ENCODE measurements at places on chromosomes 1 and 21. TPM values are rescaled to one million over a fixed set of nuclear protein-coding genes. Genes with fewer than 3 reads are reported as not detected.

RNPEP gene
- total RNA-seq: 46.3 TPM

ZBED6 gene
- total RNA-seq: 31.2 TPM

LCE3D gene
- total RNA-seq: not detected

KCNQ4 gene
- 11.5 TPM for total RNA-seq

SPTA1 gene
- not detected for total RNA-seq

SH3BGR gene
- total RNA-seq: 24.9 TPM

RYR2 gene
- 59.0 TPM for total RNA-seq

NKAIN1 gene
- not detected for total RNA-seq

GRCh38 chr1:35454616-35455015 lies 102.6 kb downstream of the KIAA0319L start:
- DNase-seq: no peak
- peaks cover 8% of the 10 kb centered on the region for H3K36me3 ChIP-seq
- H3K4me3 ChIP-seq: no peak overlapping the region
- H3K4me1 ChIP-seq: peaks cover 16% of the 10 kb centered on the region
- no peaks in the 10 kb centered on the region for H3K27me3 ChIP-seq
- no peak overlapping the region for H3K27ac ChIP-seq

GRCh38 chr1:186234976-186235686 lies 139.9 kb downstream of the TPR start:
- H3K27ac ChIP-seq: no peak overlapping the region
- no peak for DNase-seq
- no peaks in the 10 kb centered on the region for H3K36me3 ChIP-seq
- no peak overlapping the region for H3K4me3 ChIP-seq

DNA sequence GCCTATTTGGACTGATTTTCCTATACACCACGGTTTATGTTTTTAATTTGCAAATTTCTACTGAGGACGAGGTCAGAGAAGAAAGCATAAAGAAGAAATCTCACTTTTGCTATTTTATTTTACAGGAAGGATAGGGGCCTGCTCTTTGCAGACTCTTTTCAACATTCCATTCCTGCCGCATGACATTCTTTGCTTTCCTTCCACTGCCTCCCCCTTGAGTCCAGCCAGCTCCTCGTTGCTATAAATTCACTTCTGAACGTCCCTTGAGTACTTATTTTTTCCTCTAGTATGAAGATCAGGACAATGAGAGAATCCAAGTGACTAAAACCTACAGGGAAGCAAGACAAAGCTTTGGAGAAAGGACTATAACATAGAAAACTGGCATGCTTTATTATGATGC lies 53.4 kb upstream of the PTGFR start:
- no peaks in the 10 kb centered on the region for H3K27me3 ChIP-seq
- DNase-seq: no peak
- no peaks in the 10 kb centered on the region for H3K36me3 ChIP-seq

DNA sequence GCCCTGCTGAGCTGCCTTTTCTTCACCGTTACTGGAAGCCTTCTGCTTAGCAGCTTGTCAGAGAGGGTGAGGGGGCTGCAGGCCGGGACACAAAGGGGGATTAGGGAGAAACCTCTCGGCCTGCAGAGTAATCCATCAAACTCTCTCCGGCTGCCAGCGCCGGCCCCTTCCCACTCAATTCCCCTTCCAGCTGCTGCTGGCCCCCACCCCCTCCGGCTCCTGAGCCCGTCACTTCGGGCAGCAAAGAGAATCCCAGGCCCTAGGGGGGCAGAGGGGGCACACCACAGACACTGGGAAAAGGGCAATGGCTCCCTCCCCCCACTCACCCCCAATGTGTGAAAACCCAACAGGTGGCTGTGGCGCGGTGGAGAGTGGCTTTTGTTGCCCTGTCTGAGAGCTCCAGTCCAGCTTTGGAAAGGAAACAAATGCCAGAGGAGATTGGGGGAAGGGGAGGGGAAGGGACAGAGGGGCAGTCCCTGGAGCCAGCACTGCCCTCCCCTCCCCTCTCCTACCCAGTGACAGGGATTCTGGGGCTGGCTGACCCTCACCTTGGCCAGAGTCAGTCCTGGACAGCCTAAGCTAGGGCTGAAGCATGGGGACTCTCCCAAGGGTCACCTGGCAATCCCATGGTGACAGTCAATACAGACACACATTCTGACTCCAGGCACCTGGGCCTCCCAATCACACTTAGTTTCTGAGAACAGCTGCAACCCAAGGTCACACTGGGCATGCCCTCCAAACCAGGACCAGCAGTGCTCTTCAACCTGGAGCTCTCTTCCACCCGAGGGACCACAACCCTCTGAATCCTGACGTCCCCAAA lies 9.5 kb downstream of the SLC45A3 start:
- no peaks in the 10 kb centered on the region for H3K4me1 ChIP-seq
- no peaks in the 10 kb centered on the region for H3K27me3 ChIP-seq
- H3K36me3 ChIP-seq: no peaks in the 10 kb centered on the region
- no peak overlapping the region for H3K4me3 ChIP-seq
- H3K27ac ChIP-seq: no peak overlapping the region
- no peak for DNase-seq

DNA sequence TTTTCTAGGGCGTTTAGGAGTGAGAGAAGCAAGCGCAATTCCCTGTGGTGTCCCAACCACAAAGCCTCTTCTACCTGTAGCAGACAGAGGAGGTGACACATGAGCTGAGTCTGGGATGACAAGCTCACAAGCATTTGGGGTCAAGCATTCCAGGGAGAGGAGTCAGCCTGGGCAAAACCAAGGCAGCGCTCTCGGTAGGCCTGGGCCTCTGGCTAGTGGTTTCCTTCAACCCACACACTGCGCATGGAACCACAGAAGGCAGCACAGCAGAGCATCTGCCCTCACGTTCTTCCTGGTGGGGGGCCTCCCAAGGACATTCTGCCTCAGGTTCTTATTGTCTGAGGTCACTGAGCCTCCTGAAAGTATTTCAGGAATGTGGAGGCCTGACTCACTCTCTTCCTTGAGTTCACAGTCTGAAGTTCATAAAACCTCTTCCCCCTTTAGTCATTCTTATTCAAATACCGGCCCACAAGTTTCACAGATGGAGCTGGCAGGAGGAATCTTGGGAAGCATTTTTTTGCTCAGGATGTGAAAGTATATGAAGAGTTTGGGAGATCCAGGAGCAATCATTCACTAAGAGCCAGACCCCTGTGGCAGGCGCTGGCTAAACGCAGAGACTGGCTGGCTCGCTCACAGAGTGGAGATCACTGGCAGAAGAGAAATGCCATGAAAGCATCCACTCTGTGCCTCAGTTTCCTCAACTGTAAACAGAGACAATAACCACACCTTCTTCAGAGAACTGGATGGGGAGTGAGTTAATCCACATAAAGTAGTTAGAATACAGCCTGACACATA lies 26.8 kb downstream of the CCN1 start:
- no peak overlapping the region for H3K4me3 ChIP-seq
- no peak for DNase-seq
- no peak overlapping the region for H3K27ac ChIP-seq

DNA sequence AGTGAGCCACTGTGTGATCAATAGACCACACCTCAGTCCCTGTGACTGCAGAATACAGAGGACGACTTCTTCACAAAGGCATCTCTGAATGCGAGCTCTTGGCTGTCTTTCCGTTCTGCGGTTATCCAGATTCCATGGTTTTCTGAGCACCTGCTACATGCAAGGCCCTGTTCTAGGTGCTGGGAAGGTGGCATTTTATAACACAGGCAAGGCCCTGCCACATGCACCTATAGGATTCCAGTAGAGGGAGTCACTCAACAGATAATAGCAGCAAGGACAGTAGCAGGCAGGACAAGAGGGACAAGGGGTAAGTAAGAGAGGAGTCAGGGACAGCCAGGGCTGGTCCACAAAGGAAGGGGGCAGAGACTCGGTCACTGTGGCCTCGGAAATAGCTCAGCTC lies 9.0 kb downstream of the URB1 start:
- peak overlapping the region; percentile 96 for H3K27ac ChIP-seq
- no peak for DNase-seq
- H3K27me3 ChIP-seq: no peaks in the 10 kb centered on the region
- H3K36me3 ChIP-seq: peaks cover 21% of the 10 kb centered on the region
- peaks cover 77% of the 10 kb centered on the region for H3K4me1 ChIP-seq

DNA sequence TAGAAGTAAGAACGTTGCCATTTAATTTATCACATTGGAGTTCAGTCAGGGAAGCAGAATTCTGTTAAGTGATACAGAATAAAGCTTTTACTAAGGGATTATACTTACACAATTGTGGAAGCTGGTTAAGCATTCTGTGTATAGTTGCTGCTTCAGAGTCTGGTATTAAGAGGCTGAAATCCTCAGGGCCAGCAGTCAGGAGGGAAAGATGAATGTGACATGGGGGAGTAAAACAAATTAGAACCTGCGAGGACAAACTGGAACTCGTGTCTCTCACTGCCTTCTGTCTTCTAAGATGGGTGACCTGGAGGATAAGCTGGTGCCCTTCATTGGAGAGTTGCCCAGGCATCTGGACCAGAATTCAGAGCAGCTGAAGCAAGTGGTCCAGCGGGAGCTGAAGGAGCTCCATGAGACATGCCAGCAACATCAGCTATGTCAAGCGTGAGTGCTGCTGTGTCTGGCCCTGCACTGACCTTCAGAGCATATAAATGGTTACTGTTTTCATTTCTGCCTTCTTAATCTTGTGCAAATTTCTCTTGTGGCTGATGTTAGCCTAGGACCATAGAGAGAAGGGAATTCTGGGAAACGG lies 23.0 kb downstream of the MARK1 start:
- H3K27me3 ChIP-seq: no peaks in the 10 kb centered on the region
- H3K4me1 ChIP-seq: peaks cover 8% of the 10 kb centered on the region
- H3K36me3 ChIP-seq: no peaks in the 10 kb centered on the region
- no peak overlapping the region for H3K4me3 ChIP-seq

- H3K36me3 ChIP-seq: no peaks in the 10 kb centered on the region
- no peaks in the 10 kb centered on the region for H3K27me3 ChIP-seq
- no peaks in the 10 kb centered on the region for H3K4me1 ChIP-seq
- H3K4me3 ChIP-seq: no peak overlapping the region
- H3K27ac ChIP-seq: no peak overlapping the region
Observed at GRCh38 chr1:29668551-29669157, 432.3 kb downstream of the PTPRU start.

DNA sequence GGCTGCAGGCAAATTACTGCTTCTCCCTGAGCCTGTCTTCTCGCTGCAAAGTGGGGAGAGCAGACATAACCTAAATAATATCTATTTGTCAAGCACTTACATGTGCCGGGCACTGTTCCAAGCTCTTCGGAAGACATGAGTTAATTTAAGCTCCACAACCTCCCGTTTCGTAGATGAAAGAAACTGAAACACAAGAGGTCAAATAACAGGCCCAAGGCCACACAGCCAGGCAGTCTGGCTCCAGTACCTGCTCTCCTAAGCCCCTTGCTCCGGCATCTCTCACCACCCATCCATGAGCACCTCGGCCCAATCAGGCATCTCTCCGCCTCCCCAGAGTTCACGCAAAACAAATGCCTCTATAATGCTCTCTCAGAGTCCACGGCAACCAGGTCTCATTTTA lies 65.4 kb downstream of the TAS1R2 start:
- DNase-seq: no peak
- no peaks in the 10 kb centered on the region for H3K4me1 ChIP-seq
- no peaks in the 10 kb centered on the region for H3K36me3 ChIP-seq
- no peaks in the 10 kb centered on the region for H3K27me3 ChIP-seq
- no peak overlapping the region for H3K27ac ChIP-seq

GRCh38 chr1:23013657-23014056 lies 2.0 kb downstream of the TEX46 start:
- no peaks in the 10 kb centered on the region for H3K36me3 ChIP-seq
- H3K27ac ChIP-seq: no peak overlapping the region
- H3K4me1 ChIP-seq: no peaks in the 10 kb centered on the region
- H3K4me3 ChIP-seq: no peak overlapping the region

DNA sequence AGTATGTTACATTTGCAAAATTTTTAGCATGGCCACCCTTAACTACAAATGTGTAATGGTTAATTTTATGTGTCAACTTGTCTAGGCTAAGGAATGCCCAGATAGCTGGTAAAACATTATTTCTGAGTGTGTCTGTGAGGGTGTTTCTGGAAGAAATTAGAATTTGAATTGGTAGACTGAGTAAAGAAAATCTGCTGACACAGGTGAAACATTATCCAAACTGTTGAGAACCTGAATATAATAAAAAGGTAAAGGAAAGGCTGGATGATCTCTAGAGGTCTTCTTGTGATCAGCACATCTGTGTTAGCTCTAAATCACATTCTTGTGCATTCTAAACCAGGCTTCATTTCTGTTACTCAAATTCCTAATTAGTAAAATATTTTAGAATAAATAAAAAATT lies 100.8 kb downstream of the UCHL5 start:
- H3K36me3 ChIP-seq: no peaks in the 10 kb centered on the region
- H3K27me3 ChIP-seq: no peaks in the 10 kb centered on the region
- no peaks in the 10 kb centered on the region for H3K4me1 ChIP-seq
- H3K4me3 ChIP-seq: no peak overlapping the region
- no peak for DNase-seq

DNA sequence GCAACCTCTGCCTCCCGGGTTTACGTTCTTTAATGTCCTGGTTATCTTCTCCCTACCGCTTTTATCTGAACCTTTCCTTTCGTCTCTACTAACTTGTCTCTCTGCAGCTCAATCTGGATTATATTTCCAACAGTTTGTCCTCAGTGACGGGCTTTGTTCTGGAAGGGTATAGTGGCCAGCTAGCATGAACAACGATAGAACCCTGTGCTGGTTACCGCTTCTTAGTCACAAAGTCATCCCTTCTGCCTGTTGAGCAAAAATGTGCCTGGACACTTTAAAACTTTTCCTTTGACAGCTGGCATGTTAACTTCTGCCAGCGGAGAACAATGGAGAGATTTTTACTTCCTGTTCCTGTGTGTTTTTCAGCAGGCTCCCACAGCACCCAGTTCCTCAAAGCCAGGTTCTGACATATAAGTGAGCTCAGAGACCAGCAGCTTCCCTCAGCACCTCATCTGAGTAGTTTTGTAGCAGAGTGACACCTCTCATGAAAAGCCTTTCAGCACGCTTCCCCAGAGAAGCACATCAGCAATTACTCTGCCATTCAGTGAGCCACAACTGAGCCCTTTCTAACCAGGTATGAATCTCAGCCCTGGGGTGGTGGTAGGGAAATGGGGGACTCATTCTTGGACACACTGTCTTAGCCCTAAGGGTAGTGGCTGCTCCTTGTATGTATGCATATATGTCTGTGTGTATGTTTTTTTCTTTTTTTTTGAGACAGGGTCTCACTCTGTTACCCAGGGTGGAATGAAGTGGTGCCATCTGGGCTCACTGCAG lies 23.6 kb upstream of the CCDC17 start:
- no peaks in the 10 kb centered on the region for H3K27me3 ChIP-seq
- H3K36me3 ChIP-seq: peaks cover 18% of the 10 kb centered on the region
- no peak for DNase-seq
- no peak overlapping the region for H3K4me3 ChIP-seq

DNA sequence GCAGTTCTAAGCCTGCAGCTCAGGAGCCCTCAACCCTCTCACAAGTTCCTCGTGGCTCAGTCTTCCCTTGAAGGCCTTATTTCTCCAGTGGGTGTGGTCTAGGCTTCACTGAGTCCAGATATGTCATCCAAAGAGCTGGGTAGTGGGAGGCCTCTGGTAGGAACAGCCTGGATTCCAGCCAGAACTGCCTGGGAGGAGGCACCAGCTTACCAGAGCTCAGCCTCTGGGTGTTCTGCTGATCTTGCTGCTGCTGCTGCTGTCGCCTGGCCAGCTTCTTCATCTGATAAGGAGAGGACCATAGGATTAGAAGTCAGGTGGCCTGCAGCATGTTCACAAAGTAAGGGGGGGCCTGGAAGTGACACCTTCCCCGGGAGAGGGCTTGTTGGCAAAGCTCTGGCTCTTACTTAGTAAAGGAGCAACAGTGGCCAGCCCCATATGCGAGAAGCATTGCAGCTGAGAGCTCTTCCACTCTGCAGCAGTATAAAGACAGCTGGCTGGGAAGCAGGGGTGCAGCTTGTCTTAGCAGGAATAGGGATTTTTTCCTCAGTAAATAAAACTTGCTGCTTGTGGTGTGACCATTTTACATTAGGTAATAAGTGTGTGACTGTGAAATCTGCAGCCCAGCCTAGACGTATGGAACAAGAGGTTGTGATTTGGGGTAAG lies 148.5 kb downstream of the LMX1A start:
- H3K36me3 ChIP-seq: no peaks in the 10 kb centered on the region
- H3K27me3 ChIP-seq: no peaks in the 10 kb centered on the region
- H3K27ac ChIP-seq: no peak overlapping the region
- DNase-seq: no peak
- no peak overlapping the region for H3K4me3 ChIP-seq

Data from thoracic aorta (tissue), 2 donors.